ENCODE measurements at places on chromosomes 3 and 15.

GRCh38 chr3:117964814-117965213, 1069.8 kb downstream of the IGSF11 start:
- no peak for DNase-seq

DNA sequence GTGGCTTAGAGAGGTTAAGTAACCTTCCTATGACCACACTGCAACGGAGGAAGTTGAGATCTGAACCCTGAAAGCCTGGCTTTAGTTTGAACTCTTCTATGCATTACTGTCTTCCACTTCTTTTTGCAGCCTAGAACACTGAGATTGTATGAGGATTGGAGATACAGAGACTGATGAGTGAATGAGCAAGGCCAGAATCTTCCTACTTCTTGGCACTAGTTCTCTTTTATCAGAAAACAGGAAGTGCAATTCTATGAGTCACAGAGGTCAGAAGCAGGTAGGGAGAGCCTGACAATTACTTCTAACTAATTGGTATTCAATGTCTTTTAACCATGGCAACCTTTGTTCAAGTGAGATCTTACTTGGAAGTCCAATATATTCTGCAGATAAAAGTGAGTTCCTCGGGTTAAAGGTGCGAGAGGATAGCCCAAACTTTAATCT, 219.0 kb downstream of the SHQ1 start:
- peak; percentile 30 for DNase-seq

GRCh38 chr3:124277144-124277890, 285.4 kb upstream of the ROPN1 start:
- no peak for DNase-seq

DNA sequence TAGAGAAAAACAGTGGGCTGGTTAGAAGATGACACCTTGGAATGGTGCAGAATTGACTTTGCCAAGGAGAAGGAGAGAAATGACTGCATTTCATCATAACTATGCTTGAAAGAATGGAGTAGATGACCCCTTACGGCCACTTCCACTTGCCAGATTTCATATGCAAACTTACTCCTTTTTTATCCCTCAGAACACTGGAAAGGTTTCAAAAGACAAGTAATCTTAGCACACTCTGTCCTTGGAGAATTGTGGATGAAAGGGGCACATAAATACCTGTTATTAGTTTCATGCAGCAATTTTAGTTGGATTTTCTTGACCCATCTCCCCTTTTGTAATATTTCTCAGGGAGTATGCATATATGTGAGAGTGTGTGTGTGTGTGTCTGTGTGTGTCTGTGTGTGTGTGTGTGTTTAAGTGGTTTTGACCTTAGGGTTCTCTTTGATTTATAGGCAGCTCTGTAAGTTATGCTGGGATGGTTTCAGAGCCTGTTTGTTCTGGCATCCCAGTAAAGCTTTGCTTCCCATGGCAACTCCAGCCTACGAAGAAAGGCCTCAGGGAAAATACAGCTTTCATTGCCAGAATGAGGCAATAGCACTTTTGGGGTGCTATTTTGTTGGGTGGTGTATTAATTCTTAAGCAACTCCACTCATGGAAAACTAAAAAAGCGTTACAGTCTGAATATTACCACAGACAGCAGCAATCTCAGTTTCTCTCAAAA, 122.2 kb upstream of the TP63 start:
- DNase-seq, result no peak

- DNase-seq, result no peak
Observed at GRCh38 chr15:77208241-77208640, 137.3 kb upstream of the TSPAN3 start.

DNA sequence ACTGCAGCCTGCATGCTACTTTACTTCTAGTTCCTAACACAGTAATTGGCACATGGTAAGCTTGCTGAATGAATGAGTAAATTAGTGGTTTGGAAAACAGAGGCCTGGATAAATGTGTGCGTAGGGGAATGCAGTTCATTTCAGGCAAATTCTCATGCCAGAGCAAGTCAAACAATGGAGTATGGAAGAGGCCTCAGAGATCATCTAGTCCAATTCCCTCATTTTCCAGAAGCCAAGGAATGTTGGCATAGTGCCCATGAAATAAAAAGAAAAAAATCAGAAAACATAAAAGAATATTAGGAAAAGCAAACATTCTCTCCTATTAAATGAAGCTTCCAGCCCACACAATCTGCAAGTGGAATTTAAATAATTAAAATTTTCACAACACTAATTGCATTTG, 92.4 kb downstream of the MB21D2 start:
- no peak for DNase-seq

- no peak for DNase-seq
Observed at GRCh38 chr3:56838448-56838847, 36.7 kb upstream of the ARHGEF3 start.

- no peak for DNase-seq
Observed at GRCh38 chr3:110887176-110887575, 184.4 kb upstream of the NECTIN3 start.

GRCh38 chr15:86591994-86592735, 512.5 kb downstream of the AGBL1 start:
- DNase-seq, result no peak

GRCh38 chr3:97689962-97690361, 74.6 kb upstream of the ARL6 start:
- DNase-seq, result no peak

GRCh38 chr3:44012160-44012899, 229.4 kb upstream of the TOPAZ1 start:
- DNase-seq, result no peak

- DNase-seq, result no peak
Observed at GRCh38 chr3:123395235-123395634, 53.7 kb downstream of the ADCY5 start.

DNA sequence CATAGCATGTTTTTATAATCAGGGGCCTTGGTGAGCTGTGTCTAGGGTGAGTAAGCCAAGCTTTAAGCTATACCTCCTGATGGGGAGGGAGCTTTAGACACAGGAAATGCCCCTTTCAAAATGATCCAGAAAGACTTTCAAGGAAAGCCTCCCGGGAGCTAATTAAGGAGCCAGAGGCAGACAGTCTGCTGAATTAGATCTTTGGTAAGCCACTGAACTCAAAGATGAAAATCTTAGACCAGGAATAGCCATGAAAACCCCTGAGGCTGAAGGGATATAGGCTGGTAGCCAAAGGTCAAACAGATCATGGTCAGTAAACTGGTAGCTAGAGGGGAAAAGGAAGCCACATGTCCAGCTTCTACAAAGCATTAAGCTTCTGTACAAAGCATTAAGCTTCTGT, 42.7 kb upstream of the GAP43 start:
- no peak for DNase-seq

GRCh38 chr3:45981346-45982074, 14.1 kb downstream of the FYCO1 start:
- no peak for DNase-seq

- no peak for DNase-seq
Observed at GRCh38 chr3:30004481-30004880, 601.9 kb upstream of the TGFBR2 start.

DNA sequence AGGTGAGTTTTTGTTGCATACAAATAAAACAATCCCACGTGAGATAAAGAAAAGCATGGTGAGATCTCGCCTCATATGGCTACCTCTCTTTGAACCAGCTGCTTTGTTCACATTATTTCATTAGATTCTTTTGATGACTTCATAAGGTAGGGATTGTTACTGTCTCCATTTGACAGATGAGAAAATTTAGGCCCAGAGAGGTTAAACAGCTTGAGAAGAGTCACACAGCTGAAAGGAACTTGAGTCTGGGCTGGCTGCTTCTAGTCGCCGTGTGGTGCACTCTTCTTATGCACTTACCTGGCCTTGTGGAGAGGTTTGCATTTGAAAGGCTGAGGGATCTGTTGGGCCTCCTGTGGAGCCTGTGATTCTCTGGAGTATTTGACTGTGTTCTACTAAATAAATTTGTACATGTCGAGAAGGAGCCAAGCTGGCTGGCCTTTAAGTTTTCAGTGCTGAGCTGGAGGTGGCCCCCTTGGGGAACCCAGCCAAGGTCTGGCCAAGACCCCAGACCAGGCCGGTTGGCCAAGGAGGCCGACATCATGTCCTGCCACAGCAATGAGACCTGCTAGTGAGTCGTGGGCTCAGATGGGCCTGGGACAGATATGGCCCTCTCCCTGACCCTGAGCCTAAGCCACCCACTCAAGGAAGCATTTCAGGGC, 125.1 kb downstream of the SMAD6 start:
- DNase-seq, result no peak

DNA sequence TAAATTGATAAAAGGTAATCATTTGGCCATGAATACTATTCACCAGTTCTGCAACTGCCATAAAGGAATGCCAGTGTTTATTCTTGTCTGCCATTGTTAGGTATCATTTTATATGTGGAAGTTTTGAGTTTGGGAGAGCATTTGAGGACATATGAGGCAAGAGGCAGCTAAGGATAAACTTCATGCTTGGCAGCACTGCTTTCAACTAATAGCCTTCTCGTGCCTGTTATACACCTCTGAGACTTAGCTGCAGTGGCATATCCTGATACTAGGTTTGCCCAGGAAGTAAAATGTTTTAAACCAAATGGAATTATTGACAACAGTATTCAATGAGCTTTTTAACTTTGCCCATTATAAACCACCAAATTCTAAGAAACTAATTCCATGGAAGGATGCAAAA, 126.0 kb upstream of the DPH6 start:
- DNase-seq, result no peak

GRCh38 chr15:38401106-38401505, 52.8 kb upstream of the FAM98B start:
- no peak for DNase-seq

- no peak for DNase-seq
Observed at GRCh38 chr15:31344823-31345605, 18.4 kb downstream of the KLF13 start.

DNA sequence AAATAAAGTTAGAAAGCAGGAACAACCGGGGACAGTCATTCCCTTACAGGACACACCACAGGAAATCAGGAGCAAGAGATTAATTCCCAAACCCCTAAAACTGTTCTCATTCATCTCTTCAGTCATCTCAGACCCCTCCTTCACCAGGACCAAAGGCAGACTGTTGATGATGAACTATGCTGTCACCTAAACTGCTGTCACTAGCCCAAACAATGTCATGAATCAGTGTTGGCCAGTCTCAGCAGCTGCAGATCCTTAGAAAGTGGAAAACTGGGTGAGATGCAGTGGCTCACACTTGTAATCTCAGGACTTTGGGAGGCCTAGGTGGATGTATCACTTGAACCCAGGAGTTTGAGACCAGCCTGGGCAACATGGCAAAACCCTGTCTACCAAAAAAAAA, 909.6 kb downstream of the ROBO1 start:
- DNase-seq, result no peak

DNA sequence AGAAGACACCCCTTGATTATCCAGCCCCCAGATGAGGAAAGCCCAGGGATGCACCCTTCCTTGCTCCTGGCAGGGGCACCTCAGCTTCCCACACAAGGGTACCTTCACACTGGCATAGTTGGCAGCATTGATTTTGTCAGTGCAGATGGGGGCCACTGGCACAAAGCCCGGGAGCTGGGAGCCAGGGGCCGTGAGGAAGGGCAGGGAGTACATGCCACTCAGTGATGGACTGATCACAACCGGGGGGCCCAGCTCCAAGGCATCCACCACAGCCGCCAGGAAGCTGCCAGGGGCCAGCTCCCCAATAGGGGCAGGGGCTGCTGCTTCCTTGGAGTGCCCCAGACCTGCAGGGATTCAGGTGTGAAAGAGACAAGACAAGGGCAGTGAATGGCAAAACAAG, 2.6 kb upstream of the PCBP4 start:
- no peak for DNase-seq

DNA sequence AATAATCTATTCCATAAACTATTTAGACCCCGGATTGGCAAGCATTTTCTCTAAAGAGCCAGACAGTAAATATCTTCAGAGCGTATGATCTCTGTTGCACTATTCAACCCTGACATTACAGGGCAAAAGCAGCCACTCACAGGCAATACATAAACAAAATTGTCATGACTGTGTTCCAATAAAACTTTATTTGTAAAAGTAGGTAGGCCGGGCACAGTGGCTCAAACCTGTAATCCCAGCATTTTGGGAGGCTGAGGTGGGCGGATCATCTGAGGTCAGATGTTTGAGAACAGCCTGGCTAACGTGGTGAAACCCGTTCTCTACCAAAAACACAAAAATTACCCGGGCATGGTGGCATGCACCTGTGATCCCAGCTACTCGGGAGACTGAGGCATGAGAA, 66.5 kb downstream of the ADAMTS9 start:
- DNase-seq, result no peak

DNA sequence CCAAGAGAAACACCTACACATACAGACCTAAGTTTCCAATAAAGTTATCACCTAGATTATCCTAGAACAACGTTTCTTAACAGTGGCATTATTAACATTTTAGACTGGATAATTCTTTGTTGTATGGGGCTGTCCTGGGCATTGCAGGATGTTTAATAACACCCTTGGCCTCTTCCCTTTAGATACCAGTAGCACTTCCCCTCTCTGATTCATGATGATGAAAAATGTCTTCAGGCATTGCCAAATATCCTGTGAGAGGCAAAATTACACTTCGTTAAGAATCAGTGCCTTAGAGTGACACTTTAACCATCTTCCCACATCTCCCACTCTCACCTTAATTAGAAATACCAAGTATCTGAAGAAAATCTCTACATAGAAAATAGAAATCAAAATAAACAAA, 352.6 kb downstream of the CGGBP1 start:
- DNase-seq, result no peak

- DNase-seq, result no peak
Observed at GRCh38 chr3:143203848-143204247, 84.3 kb downstream of the CHST2 start.

DNA sequence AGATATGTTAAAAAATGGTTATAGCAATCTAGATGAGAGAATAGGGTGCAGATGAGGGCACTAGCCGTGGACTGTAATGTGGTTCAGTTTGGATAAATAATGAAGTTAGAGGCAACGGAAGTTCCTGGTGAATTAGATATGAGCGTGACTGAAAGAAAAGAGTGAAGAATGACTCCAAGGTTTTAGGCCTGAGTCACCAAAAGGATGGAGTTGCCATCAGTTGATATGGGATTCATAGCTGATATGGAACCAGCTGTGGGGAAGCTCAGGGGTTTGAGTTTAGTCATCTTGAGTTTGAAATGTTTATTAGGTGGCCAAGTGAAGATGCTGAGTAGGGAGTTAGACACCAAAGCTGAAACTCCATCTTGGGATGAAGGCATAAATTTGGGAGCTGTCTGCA, 66.2 kb downstream of the SSR3 start:
- DNase-seq, result no peak

DNA sequence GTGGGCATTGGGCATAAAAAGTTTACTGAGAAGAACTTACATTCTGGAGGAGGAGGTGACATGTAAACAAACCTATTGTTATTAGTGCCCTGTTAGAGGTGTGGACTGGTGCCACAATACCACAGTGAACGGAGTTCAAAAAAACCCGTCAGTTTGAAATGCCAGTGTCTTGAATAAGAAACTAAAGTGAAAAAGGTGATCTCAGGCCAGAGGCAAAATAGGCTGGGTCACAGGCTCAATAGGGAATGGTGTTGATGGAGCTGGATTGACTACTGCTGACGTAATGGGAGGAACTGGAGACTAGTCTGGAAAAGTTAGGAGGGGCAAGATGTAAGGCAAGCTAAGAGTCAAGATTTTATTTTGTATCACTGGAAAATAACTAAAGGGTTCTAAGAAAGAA, 1.6 kb upstream of the DCBLD2 start:
- DNase-seq, result no peak

GRCh38 chr3:4888913-4889846, 90.1 kb upstream of the BHLHE40 start:
- DNase-seq, result peak; percentile 59
